Breast epithelium (tissue), 4 donors: ENCODE measurements at places on chromosomes 11 and 22. TPM values are rescaled to one million over a fixed set of nuclear protein-coding genes. Genes with fewer than 3 reads are reported as not detected.
A peak's percentile ranks its signal among the peaks of the same experiment; 100 is the strongest.

GRCh38 chr11:29900382-29900781 lies 116.4 kb downstream of the KCNA4 start:
- no peaks in the 10 kb centered on the region for H3K4me1 ChIP-seq
- H3K36me3 ChIP-seq = no peaks in the 10 kb centered on the region
- no peak overlapping the region for H3K4me3 ChIP-seq
- no peak for DNase-seq
- no peak overlapping the region for H3K27ac ChIP-seq
- H3K27me3 ChIP-seq = no peaks in the 10 kb centered on the region

GRCh38 chr11:66568124-66568916 lies at the start of gene CTSF:
Gene CTSF (minus strand): TSS chr11:66568606. CDS start chr11:66568486, 120 bp downstream.
- peak; percentile 88 for DNase-seq
- peak within 1 kb of the TSS; percentile 55 for H3K4me3 ChIP-seq
- H3K4me1 ChIP-seq = no peaks in the 10 kb centered on the region
- H3K27me3 ChIP-seq = no peaks in the 10 kb centered on the region
- H3K36me3 ChIP-seq = no peaks in the 10 kb centered on the region
- H3K27ac ChIP-seq = peak within 1 kb of the TSS; percentile 57

GRCh38 chr11:63608353-63609345 lies 5.6 kb downstream of the PLAAT3 start:
- no peak for DNase-seq
- peak overlapping the region; percentile 92 for H3K27ac ChIP-seq
- H3K4me3 ChIP-seq = peak overlapping the region; percentile 84
- H3K27me3 ChIP-seq = no peaks in the 10 kb centered on the region
- peaks cover 14% of the 10 kb centered on the region for H3K4me1 ChIP-seq

DNA sequence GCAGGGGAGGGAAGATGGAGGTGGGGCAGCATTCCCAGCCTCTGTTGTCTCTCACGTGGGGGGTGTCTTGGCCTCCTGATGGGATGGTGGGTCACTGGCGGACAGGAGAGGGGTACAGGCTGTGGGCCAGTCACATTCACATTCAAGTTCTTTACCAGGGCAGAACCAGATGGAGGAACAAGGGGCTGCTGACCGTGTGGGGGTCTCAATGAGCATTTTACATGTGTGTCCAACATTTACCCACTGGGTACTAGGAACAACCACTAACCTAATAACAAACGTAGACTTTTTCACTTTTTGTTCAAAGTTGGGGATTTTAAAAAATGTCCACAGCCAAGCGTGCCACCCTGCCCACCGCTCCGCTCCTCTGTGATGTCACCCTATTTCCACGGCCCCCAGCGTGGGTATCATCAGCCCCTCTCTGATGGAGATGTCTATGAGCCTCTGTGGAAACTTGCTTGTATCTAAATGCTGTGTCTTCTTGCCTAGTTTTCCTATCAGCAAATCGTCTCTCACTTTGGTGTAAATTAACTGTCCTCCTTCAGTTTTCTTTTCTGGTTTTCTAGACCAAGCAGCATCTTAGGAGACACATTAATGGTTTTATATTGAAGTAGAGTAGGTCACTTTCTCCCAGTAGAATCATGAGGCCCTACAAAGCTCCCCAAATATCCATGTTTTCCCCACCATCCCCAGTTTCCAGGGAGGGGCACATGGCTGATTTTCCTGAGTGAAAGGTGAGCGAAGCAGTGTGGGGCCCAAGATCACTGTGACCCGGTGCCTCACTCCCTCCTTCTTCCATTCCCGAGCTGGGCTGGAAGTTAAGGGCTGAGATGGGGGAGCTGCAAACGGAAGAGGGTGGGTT lies 936.7 kb downstream of the BRD1 start:
- no peak for DNase-seq
- H3K36me3 ChIP-seq = no peaks in the 10 kb centered on the region
- no peak overlapping the region for H3K27ac ChIP-seq
- no peaks in the 10 kb centered on the region for H3K4me1 ChIP-seq
- peaks cover 38% of the 10 kb centered on the region for H3K27me3 ChIP-seq
- no peak overlapping the region for H3K4me3 ChIP-seq

GRCh38 chr11:100774859-100775258 lies 87.8 kb downstream of the ARHGAP42 start:
- H3K27ac ChIP-seq = no peak overlapping the region
- H3K36me3 ChIP-seq = no peaks in the 10 kb centered on the region
- no peaks in the 10 kb centered on the region for H3K27me3 ChIP-seq
- no peak overlapping the region for H3K4me3 ChIP-seq

GRCh38 chr22:43521716-43522115 lies 109.9 kb downstream of the MPPED1 start:
- no peaks in the 10 kb centered on the region for H3K27me3 ChIP-seq
- H3K4me3 ChIP-seq = no peak overlapping the region
- H3K36me3 ChIP-seq = no peaks in the 10 kb centered on the region
- H3K27ac ChIP-seq = no peak overlapping the region
- no peak for DNase-seq
- H3K4me1 ChIP-seq = no peaks in the 10 kb centered on the region

GRCh38 chr11:16779436-16779835 lies 41.0 kb downstream of the C11orf58 start:
- H3K27ac ChIP-seq = no peak overlapping the region
- H3K4me1 ChIP-seq = no peaks in the 10 kb centered on the region
- no peak overlapping the region for H3K4me3 ChIP-seq
- no peaks in the 10 kb centered on the region for H3K27me3 ChIP-seq
- no peaks in the 10 kb centered on the region for H3K36me3 ChIP-seq

DNA sequence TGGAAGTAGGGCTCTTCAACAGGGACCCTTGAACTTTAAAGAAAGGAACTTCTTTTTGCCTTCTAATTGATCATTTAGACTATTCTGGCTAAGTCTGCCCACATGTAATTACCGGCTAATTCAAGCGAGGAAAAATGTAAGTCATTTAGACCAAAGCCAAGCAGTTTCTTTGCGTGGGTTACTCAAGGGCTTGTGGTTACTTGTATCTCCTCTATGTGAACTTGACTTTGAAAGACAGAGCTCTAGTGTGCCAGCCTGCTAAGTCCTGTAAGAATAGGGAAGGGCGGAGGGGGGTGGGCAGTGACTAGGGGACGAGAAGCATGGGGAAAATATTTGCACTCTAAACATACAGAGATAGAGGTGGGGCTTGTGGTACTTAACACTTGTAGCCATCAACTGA lies 145.2 kb upstream of the TEAD1 start:
- H3K27ac ChIP-seq = peak overlapping the region; percentile 69
- no peak for DNase-seq
- no peak overlapping the region for H3K4me3 ChIP-seq
- no peaks in the 10 kb centered on the region for H3K36me3 ChIP-seq
- H3K27me3 ChIP-seq = no peaks in the 10 kb centered on the region
- H3K4me1 ChIP-seq = no peaks in the 10 kb centered on the region

- peaks cover 33% of the 10 kb centered on the region for H3K27me3 ChIP-seq
- H3K27ac ChIP-seq = no peak overlapping the region
- H3K4me1 ChIP-seq = no peaks in the 10 kb centered on the region
- no peak for DNase-seq
- H3K36me3 ChIP-seq = no peaks in the 10 kb centered on the region
- no peak overlapping the region for H3K4me3 ChIP-seq
Measured at GRCh38 chr22:45053094-45053493, 43.3 kb upstream of the PHF21B start.

- H3K36me3 ChIP-seq = no peaks in the 10 kb centered on the region
- H3K4me1 ChIP-seq = peaks cover 13% of the 10 kb centered on the region
- no peaks in the 10 kb centered on the region for H3K27me3 ChIP-seq
- DNase-seq = peak; percentile 72
Measured at GRCh38 chr11:19631712-19632498, 80.7 kb upstream of the NAV2 start.

- no peaks in the 10 kb centered on the region for H3K27me3 ChIP-seq
- no peak overlapping the region for H3K4me3 ChIP-seq
- H3K4me1 ChIP-seq = no peaks in the 10 kb centered on the region
- no peaks in the 10 kb centered on the region for H3K36me3 ChIP-seq
Measured at GRCh38 chr11:118358071-118358470, 1.3 kb upstream of the UBE4A start.

DNA sequence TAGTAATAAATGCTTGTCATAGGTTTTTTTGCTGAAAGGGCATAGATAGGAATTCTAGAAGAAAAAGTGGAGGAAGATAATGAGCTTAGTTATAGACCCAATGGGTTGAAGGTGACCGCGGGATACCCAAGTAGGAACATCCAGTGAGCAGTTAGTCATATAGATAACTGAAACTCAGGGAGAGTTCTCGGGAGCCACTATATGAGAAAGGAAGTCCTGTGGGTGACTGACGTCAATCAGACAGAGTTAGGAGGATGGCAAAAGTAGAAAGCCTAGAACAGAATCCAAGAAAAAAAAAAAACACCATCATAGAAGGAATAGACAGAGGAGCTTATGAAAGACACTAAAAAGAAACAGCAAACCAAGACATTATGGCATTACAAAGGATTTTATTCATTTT lies 1.6 kb upstream of the CNGA4 start:
- no peaks in the 10 kb centered on the region for H3K4me1 ChIP-seq
- no peaks in the 10 kb centered on the region for H3K27me3 ChIP-seq
- H3K4me3 ChIP-seq = no peak overlapping the region
- no peaks in the 10 kb centered on the region for H3K36me3 ChIP-seq
- H3K27ac ChIP-seq = no peak overlapping the region

The OR52N4 gene
- not detected for total RNA-seq

The TNNI2 gene
- 1.6 TPM for total RNA-seq

The FAM180B gene
- 11.2 TPM for total RNA-seq

The CRYBB2 gene
- 0.66 TPM for total RNA-seq

The APOBEC3F gene
- 5.9 TPM for total RNA-seq
